K562 (cell line): ENCODE measurements at places on chromosomes 13 and 19. TPM values are rescaled to one million over a fixed set of nuclear protein-coding genes. Genes with fewer than 3 reads are reported as not detected.

The FCGBP gene
- 0.03 TPM in 1 of 2 replicates, not detected in the other for polyA plus RNA-seq

- no peak for DNase-seq
These were observed 128.7 kb downstream of the FGF14 start for GRCh38 chr13:102273111-102273510.

The GIPC3 gene
- 1.9 and 2.3 TPM in 2 replicates for polyA plus RNA-seq

DNA sequence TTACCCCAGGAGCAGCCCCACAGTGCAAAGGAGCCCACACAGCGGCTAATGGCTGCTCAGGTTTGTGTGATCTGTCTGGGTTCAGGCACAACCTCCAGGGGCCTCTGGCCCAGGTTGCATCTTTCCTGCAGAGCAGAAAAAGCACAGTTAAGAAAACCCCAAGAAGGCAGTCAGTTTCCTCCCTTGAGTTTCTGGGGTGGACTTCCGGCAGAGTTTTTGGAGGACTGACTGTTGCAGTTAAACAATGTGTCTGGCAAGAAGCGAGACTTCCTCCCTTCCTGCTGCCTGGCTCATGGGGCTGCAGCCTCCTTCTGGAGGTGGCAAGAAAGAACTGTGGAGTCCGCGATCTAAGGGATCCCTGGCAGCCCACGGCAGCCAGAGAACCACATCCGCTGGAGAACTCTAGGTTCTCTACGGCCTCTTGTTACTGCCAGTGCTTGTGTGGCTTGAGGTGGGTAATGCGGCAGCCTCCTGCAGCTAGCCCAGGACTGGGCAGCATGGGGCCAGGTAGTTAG lies 114.4 kb downstream of the ZDHHC20 start:
- DNase-seq, result no peak

- no peak for DNase-seq
These were observed 49.4 kb upstream of the ZNF536 start for GRCh38 chr19:30322641-30323320.

The ZNF880 gene
- 1.0 and 2.3 TPM in 2 replicates for polyA plus RNA-seq

The NANOS3 gene
- polyA plus RNA-seq, result not detected in 2 replicates

The AZU1 gene
- 1.9 and 3.3 TPM in 2 replicates for polyA plus RNA-seq

- DNase-seq, result peak; percentile 45
These were observed 66.3 kb downstream of the IRS2 start for GRCh38 chr13:109719962-109720646.

The METTL21C gene
- not detected in 2 replicates for polyA plus RNA-seq

The TMEM147 gene
- 194 and 231 TPM in 2 replicates for polyA plus RNA-seq

The FFAR1 gene
- not detected in 2 replicates for polyA plus RNA-seq

The ELAVL1 gene
- polyA plus RNA-seq, result 63.7 and 78.3 TPM in 2 replicates

The RFPL4A gene
- polyA plus RNA-seq, result 0.13 and 0.28 TPM in 2 replicates

- peak; percentile 40 for DNase-seq
These were observed 3.7 kb downstream of the CDC34 start for GRCh38 chr19:535017-535835.

GRCh38 chr13:26442541-26442940 lies 114.9 kb upstream of the WASF3 start:
- no peak for DNase-seq

GRCh38 chr19:7099597-7099921 lies 30.1 kb downstream of the ZNF557 start:
- no peak for DNase-seq

The CDC16 gene
- polyA plus RNA-seq, result 67.6 and 68.0 TPM in 2 replicates

The ZNF844 gene
- polyA plus RNA-seq, result 0.98 and 1.5 TPM in 2 replicates
